Nucleus accumbens (tissue), 56 donors: ENCODE measurements at places on chromosomes 1 and 21.

DNA sequence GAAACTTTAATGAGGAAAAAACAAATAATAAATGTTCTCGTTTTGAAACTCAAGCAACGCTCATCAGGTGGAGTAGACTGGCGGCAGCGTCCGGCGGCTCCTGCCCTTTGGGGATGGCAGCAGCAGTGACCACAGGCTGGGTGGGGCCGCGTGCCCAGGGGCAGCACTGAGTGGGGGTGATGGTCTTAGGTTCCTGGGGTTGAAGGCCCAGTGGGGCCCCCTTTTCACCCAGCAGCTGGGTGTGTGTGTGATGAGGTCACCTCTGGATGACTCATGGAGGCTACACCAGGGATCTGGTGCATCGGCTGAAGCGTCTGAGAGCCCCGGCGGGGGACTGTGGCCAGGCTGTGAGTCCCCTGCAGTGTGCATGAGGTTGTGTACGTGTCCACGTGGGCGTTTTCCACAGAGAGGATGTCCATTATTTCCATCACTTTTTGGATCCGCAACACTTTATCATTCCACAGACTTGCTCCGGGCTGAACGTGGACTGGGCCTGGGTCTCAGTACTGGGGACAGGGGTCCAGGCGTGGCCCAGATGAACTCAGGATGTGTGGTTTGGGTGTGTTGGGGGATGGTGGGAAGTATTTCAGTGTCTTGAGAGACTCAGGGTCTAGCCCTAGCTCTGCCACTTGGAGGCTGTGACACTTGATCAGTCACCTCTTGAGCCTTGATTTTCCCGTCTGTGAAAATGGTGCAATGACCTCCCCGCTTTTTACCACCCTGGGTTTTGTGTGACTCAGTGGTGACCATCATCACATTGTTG, 25.6 kb downstream of the LDLRAP1 start:
- DNase-seq, result peak; percentile 22

DNA sequence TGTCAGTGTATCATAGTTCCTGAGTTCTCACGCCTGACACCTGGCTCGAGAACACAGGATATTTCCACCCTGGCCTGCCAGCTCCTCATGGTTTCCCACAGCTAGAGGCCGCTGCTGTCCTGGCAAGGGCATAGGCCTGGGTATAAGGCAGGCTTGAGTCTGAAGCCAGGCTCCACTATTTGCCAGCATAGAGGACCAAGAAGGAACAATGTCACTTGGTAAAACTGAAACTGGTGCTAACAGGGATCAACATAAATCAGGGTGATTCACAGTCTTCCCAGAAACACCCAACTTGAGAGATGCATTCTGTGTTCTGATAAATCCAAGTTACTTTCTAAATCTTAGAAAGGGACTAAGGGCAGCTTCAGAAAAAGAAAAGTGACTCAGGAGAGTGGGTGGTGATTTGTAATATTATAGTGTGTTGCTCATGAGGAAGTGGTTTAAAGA, 6.9 kb upstream of the S100A2 start:
- DNase-seq, result peak; percentile 44

DNA sequence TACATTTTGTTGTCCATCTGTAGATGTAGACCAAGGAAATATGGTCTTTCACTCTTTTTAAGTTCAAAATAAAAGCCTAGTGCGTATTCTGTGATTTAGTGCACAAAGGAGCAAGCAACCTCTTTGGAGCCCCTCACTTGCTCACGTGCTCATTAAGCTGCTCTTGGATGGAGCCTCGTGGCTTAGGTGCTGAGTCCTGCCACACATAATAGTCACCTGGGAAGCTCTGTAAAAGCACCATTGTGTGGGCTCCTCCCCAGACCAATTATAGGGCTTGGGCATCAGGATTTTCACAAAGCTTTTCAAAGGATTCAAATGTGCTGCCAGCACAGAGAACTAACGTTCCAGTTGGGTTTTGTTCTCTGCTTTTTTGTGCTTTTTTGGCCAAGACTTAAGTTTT, 85.0 kb downstream of the PCP4 start:
- no peak for DNase-seq

GRCh38 chr1:67700692-67701410, 15.8 kb downstream of the GADD45A start:
- no peak for DNase-seq

DNA sequence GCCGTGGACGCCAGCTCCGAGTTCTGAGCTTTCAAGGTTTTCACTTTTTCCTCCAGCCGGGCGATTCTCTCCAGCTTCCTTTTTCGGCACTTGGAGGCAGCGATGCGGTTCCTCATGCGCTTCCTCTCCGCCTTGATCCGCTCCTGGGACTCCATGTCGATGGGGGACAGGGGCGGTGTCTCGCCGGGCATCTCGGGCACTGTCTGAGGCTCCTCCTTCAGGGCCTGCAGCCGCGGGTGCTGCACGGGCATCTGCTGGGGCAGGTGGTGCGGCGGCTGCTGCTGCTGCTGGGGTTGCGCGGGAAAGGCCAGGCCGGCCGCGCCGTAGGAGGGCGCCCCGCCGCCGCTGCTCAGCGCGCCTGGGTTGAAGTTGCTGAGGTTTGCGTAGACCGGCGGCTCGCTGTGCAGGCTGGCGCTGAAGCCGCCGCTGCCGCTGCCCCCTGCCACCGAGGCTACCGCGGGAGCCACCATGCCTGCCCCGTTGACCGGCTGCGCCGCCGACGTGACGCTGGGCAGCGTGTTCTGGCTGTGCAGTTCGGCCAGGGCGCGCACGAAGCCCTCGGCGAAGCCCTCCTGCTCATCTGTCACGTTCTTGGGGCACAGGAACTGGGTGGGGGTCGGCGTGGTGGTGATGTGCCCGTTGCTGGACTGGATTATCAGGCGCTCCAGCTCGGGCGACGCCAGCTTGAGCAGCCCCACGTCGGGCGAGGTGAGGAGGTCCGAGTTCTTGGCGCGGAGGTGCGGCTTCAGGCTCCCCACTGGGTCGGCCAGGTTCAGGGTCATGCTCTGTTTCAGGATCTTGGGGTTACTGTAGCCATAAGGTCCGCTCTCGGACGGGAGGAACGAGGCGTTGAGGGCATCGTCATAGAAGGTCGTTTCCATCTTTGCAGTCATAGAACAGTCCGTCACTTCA, 1.4 kb downstream of the JUN start:
- peak; percentile 32 for DNase-seq

- no peak for DNase-seq
Observed at GRCh38 chr21:16770266-16770665, 742.6 kb upstream of the CXADR start.

- no peak for DNase-seq
Observed at GRCh38 chr1:91523482-91523881, 22.8 kb downstream of the CDC7 start.

- DNase-seq, result no peak
Observed at GRCh38 chr1:11479375-11479979, 522 bp downstream of the DISP3 start.

DNA sequence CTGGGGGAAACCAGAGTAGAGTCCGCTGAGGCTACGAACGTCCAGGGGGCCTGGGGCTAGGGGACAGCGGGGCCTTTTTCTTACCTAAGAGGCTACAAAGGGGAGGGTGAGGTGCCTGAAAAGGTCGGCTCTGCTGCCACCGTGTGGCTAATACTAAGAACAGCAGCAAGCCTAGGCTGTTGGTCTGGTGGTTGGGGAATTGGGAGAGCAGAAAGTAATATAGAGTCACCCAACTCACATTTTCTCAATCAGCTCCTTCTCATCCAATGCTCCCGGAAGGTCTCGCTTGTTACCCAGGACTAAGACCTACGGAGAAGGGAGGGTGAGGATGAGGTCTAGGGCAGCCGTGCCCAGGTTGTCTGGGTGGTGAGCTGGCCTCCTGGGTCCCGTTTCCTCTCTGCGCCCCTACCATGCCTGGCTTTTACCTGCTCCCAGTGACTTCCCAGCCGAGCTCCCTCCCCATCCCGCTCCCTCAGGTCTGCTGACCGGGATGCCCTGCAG, 9.3 kb downstream of the ARL8A start:
- peak; percentile 62 for DNase-seq

- no peak for DNase-seq
Observed at GRCh38 chr21:42858957-42859890, 20.1 kb downstream of the WDR4 start.

- DNase-seq, result no peak
Observed at GRCh38 chr1:248825573-248825908, 174 bp downstream of the SH3BP5L start.

- no peak for DNase-seq
Observed at GRCh38 chr1:186374303-186375151, 526 bp downstream of the TPR start.

GRCh38 chr1:37865348-37866120, 6.1 kb upstream of the MTF1 start:
- DNase-seq, result no peak

GRCh38 chr1:67561704-67562113, 123.3 kb upstream of the GADD45A start:
- DNase-seq, result peak; percentile 20

- DNase-seq, result no peak
Observed at GRCh38 chr1:8665833-8666232, 151.6 kb downstream of the RERE start.

DNA sequence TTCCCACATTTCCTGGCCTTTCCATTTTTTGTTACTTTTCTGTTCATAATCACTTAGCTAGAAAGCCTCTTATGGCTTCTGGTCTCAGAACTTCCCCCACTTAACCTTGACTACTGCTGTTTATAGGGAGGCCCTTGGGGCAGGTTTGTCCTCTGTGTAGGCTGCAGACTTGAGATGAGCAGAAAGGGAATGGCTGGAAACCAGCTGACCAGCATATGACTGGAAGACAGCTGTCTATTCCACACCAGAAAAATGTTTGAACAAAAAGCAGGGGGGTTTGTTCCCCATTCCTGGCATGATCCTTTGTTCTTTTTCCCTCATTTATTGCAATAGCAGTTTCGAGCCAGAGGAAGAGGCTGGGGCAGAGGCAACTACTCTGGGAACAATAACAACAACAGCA, 4.9 kb upstream of the SH3D21 start:
- DNase-seq, result no peak

DNA sequence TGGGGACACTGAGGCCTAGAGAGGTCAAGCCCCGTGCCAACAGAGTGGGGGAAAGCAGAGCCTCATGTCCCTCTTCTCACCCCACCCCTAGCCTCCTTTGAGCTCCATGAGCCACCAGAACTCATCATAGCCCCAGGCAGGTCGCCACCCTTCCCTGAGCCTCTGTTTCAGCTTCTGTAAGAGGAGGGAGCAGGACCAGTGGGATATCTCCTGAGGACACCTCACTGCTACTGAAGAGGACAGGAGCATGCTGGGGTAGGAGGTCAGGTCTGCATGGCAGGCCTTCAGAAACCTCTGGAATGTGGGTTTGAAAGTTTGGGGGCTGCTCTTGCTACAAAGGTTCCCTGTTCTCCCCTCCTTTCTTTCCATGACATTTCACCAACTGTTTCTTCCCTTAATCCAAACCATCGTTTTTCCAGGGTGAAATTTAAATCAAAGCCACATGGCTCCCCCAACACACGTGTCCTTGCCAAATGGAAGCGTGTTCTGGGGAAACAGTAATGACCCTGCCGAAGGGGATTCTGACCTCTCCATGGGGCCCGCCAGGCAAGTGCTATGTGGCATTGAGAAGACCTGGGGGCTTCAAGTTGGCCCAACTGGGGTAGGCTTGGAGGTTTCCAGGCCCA, 88.1 kb upstream of the RUNX3 start:
- DNase-seq, result no peak

DNA sequence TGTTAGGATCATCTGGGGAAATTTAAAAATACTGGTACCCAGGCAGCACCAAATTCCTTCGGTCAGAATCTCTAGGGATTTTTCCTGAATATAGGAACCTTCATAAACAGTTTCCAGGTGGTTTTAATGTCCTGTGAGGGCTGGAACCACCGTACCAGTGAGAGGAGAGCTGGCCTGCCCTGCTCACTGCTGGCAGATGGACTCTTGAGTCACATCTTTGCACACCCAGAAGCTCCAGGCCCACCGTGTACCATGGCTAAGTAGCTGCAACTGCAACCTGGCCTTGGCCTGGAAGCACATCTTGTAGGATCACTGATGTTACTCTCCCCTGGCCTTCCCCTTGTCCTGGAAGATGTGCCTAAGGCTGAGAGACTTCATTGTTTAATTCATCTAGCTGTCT, 181.5 kb downstream of the DISC1 start:
- DNase-seq, result no peak

- DNase-seq, result no peak
Observed at GRCh38 chr1:204577794-204578478, 61.7 kb downstream of the MDM4 start.

DNA sequence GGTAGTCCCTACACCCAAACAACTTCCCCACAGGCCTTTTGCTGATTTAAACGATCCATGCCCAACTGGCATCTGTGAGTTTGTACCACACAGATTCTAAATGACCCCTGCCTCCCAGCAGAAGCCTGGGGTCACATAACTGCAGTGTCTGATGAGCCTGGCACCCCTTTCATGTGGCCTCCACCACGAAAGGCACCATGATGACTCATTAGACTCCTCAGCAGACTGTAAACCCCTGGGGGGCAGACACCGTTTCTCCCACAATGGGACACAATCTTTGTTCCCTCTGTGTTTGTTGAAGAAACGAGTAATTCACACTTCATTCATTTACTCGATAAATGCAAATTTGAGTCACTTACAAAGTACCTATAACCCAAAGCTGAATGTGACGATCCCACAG, 81.6 kb downstream of the CCDC185 start:
- DNase-seq, result no peak

- no peak for DNase-seq
Observed at GRCh38 chr1:219733511-219734174, 120.7 kb upstream of the ZC3H11B start.

DNA sequence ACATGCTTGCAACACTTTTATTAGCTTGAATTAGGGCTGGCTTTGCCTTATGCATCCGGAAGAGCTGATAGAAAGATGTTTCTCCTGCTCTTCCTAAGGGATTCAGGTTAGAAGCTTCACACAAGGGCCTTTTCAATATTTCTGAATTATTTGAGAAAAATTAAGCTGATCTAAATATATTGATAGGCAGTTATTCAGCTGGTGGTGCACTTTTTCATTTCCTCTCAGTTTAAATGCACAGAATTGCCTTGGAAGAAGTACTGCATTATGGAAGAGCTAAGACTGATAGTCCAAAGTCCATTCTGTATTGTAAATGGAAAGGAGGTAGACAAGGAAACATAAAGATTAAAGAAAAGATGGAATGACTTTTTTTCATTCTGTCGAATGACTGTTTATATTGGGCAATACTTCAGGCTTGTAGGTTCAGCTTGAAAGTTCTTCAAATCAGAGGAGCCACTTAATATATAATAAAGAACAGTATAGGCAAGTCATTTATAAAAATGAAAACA, 398.4 kb upstream of the B3GALT2 start:
- no peak for DNase-seq
